ENCODE measurements at places on chromosomes 5 and 9.

DNA sequence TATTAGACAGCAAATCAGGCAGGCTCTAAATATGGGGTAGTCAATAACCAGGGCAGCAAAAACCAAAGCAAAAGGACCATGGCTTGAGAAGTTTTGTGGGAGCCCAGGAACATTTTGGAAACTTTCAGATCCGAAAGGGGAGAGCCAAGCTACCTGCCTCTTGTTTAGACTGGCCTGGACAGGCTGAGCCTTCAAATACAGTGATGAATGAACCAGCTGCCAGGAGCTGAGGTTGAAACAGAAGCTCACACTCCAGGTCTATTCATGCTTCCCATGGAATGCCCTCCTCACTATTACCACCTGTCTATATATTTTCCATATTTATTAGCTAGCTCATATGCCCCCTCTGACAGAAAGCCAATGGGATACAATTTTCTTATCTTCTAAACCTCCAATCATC, 150.8 kb upstream of the SLC44A1 start:
- DNase-seq, result no peak

GRCh38 chr9:34381323-34381722, 4.6 kb upstream of the MYORG start:
- DNase-seq, result no peak

GRCh38 chr9:34143116-34143515, 16.6 kb upstream of the DCAF12 start:
- DNase-seq, result no peak

DNA sequence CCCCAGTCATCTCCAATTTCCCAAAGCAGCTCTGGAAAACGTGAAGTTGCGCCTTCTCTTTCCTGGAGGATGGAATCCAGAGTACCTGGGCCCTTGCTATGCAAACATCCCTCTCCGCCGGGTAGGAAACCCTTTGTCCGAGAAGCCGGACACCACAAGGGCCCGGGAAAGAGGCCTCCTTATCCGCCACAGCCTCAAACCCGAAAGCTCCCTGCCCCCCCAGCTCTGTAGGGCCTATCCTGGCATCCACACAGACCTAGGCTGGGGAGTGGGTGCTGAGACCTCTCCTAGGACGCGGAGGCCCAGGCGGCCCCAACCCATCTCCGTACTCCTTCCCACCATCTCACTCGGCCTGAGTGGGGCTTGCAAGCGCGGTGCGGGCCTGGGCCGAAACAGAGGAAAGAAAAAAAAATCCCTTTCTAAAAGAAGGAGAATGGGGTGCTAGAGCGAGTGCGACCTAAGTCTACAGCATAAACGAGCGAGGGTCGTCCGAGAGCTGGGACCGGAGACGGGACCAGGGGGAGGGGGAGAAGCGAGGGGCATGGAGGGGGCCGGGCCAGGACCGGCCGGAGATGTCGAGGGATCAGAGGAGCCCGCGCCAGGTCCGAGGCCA, 624 bp downstream of the FBXW11 start:
- peak; percentile 22 for DNase-seq
